ENCODE measurements at places on chromosomes 5 and 9.

- no peak for DNase-seq
These were observed 7.1 kb upstream of the PLK2 start for GRCh38 chr5:58466939-58467338.

DNA sequence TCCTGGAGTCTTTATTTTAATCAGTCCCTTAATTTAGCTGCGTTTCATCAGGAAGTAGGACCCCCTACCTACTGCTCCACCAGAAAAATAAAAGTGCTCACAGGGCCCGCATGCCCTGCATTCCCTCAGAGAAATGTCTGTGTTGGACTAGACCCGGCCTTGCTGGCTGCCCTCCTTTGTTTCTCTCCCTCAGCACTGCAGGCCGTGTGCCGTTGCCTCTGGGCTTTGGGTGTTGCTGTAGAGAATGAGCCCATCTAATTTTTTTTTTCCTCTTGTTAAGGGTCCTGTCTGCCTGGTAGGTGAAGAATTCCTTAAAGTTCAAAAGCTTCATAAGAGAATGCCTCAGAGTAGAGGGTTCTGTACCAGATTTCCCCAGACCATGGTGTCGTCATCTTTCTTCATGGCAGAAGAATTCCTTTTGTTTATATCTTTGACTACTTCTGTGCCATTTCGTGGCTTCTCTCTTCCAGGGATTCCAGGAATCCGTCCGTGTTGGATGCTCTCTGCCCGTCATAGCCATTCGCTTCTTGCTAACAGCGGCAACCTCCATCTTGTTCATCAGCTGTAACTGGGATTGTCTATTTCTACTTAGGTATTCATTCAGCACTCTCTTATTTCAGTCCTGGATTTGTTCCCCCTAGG, 49.8 kb upstream of the ANGPTL2 start:
- DNase-seq = no peak

GRCh38 chr9:127509261-127509954, 58.1 kb downstream of the LRSAM1 start:
- no peak for DNase-seq

DNA sequence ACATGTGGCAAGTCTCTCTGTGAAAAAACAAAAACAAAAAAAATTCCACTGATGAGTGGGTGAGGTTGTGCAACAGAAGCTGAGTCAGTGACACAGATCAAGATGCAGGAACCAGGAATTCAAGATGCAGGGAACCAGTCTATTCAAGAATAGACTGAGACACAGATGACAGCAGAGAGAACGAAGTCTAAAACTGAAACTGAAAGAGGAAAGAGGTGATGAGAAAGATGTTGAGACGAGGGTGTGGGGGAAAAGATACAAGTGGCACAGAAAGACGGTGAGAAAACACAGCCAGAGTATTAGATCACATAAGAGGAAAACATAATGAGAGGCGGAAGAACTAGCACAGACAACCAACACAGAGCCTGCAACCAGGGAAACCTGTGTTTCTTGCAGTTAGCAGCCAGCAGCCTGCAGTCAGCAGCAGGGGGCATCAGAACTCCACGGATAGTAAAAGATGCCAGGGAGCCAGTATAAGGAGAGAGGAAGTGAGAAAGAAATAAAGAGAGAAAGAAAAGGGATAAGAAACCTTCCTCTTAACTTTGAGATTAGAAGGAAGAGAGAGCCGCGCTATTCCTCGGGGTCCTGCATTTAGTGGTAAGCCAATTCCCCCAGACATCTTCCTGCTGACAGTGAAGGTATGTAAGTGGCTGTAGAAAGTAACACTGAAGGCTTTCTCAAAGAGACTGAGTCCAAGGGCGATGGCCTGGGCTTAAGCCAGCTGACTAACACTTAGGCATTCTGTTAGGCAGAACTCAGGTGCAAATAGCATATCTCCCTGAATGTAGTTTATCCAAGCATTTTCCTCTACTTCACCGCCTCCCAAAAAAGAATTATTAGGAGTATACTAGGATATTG, 79.0 kb downstream of the TLR4 start:
- peak; percentile 44 for DNase-seq

- no peak for DNase-seq
These were observed 126.4 kb downstream of the CRB2 start for GRCh38 chr9:123482295-123482968.

DNA sequence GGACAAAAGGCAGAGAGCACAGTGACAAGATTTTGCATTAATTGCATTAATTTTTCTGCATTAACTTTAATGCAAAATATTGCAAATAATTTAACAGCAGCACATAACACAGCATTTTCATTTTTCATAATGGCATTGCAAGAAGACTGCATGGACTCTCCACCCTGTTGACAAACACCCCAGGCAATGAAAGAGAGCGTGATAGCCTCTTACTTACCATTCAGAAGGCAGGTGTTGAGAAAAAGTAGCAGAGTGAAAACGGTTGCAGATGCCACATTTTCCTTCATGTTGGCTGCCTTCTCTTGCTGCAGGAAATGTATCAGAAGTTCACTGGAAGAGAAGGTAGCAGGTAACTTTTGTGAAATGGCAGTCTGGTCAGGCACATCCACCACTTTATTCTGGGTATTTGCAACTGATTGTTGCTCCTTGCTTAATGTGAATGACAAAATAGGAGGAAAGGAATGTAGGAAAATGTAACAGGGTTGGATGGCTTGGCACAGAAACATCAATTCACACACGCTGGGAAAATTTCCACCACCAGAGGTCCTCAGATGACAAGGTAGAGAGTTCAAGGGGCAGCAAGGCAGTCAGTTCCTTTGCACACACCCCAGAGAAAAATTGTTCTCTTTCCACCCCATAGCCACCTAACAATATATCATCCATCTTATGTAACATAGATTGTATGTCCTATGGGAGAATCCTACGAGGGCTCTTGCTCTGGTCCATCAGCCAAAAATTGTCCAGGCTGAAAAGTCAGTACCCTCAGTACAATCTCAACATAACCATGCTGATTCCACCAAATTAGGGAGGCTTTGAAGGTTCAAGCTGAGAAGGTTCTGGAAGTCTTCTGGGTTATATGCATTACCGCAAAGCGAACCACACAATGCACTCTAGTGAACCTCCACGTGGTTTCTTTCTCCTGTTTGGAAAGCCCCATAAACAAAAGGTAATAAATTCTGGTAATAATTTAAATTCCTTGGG, 41.9 kb upstream of the AGXT2 start:
- peak; percentile 39 for DNase-seq

DNA sequence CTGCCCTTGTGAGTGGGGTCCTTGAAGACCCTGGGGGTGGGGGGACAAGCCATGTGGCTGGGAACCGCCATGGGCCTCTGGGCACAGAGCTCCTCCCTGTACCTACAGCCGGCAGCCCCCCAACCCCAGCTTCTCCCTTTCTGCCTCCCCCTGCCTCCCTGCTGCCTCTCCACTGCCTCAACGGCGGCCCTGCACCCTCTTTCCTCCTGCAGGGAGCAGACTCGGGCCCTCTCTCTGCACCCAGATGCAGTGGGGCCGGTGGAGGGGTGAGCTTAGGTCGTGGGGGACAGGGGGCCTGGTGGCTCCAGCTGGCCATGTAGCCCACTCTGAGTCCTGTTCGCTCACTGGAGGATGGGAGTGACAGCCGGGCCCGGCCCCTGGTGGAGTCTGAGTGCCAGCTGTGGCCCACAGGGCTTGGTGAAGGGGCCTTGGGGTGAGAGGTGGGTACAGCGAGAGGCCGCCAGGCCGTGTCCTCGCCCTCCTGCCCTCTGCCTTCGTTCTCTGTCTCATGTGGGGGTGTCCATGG, 139.3 kb upstream of the COL5A1 start:
- DNase-seq = no peak

DNA sequence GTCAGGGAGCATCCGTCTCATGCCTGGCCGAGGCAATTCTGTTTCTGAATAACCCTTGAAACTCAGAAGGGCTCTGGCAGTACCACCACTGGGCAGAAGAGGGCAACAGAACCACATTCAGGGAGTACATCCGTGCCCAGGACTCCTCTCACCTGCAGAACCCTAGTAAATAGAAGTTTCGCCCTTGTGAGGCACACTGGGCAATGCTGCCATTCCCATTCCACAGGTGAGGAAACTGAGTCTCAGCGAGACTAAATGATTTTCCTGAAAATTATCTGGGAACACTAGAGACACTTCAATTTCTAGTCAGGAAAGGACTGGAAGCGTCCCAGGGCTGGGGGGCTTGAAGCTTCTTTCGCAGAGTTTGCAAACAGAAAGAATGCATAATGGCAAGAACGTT, 74.7 kb downstream of the FGF1 start:
- peak; percentile 48 for DNase-seq

- DNase-seq = no peak
These were observed 433.5 kb upstream of the POU5F2 start for GRCh38 chr5:94174748-94175411.

DNA sequence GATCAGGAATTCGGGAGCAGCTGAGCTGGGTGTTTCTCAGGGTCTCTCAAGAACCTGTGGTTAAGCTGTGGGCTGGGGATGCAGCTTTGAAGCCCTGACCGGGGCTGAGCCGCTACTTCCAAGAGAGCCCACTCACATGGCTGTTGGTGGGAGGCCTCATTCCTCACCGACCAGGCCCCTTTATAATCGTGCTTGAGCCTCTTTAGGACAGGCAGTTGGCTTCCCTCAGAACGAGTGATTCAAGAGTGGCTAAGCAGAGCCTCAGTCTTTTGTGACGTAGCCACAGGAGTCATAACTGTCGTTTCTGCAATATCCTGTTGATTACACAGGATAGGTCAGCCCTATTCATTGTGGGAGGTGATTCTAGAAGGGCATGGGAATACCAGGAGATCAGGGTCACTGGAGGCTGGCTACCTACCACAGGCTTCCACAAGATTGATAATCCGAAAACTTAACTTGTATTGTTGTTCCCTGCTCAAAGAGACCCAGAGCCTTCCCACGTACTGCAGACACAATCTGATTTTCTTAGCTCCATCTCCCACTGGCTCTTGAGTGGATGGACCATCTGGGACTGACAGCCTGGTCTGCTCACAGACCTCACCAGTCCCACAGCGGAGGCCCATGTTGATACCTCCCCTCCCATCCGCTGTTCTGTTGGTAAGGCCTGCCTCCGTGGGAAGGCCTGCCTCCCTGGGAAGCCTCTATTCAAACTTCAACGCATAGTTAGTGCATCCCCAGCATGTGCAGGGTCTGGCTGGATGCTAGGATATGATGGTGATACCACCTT, 3.0 kb upstream of the ERGIC1 start:
- DNase-seq = no peak

GRCh38 chr5:91875196-91875779, 492.2 kb upstream of the ARRDC3 start:
- no peak for DNase-seq

GRCh38 chr9:89413963-89414638, 83.8 kb downstream of the SEMA4D start:
- no peak for DNase-seq

DNA sequence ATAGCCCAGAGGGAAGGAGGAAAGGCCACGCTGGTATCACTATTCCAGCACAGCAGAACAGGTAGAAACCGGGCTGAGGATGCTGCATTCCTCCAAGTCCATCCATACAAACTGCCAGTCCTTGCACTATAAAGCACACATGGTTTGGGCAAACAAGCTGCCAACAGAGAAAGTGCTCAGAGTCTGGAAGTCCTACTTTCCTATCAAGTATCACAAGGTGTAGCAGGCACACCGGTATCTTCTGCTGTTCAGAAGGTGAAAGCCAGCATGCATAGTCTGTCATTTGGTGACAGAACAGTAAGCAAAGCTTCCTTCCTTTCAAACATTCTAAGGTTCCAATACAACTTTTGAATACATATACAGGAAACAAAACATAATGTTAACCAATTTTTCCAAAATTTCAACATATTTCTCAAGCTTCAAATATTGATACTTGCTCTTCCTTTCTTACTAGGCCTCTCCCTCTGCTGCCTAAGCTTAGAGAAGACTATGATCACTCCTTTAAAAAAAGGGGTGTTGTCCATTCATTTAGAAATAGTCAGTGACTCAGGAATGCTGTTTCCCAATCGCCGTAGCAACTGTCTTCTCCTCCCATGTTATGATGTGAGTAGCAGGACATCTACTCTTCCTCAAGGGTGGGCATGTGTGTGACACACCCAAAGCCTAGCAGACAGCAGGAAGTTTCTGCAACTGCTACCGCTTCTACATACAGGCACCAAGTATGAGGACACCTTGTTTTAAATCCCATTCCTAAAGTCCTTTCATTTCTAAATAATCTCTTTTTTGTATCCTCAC, 14.7 kb downstream of the DIAPH1 start:
- DNase-seq = no peak

GRCh38 chr9:22483528-22484070, 37.0 kb downstream of the DMRTA1 start:
- no peak for DNase-seq

DNA sequence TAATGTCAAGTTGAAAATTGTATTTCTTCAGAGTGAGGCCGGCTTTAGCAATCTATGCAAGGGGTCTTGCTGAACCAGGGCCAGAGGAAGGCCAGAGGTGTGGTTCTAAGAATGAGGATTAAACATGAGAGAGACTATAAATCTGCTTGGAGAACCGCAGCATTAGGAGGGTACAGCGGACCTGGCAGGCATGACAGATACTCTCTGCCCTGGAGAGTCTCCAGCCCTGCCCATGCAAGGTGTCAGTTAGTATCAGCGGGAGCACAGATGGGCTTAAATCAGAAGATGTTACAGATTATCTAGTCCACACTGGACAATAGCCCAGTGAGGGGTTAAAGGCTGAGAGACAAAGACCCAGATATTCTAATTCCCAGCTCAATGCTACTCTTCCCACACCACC, 11.5 kb upstream of the GPX3 start:
- no peak for DNase-seq

- DNase-seq = peak; percentile 87
These were observed 6.9 kb downstream of the ARPC5L start for GRCh38 chr9:124868511-124869465.

DNA sequence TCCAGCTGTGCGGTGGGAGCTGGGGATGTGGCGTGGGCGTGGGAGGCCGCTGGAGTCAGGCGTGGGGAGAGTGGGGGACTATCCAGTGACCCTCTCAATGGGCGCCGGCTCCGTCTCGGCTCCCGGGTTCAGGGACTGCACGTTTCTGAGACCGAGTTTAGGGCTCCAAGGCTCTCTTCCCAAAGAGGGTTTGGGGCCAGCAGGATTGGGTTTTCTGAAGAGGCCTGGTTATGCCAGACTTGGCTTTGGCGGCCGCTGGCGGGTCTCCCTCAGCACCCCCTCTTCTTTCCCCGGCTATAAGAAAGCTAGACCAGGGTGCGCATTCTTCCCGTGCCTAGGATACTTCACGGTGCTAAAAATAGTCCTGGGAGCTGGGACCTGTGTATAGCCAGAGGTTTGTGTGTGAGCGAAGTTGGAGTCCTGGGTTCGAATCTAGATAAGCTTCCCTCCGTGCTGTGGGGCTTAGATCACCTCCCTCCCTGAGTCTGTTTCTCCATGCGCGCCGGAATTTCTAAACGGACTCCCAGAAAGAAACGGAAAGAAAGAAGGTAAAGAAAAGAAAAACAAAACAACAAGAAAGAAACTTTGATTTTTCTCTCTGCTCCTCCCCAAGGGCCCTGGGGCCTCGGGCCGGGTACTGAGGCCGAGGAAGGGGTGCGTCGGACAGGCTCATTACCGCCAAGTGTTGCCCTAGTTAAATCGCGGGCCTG, 5.0 kb downstream of the HAND1 start:
- no peak for DNase-seq

DNA sequence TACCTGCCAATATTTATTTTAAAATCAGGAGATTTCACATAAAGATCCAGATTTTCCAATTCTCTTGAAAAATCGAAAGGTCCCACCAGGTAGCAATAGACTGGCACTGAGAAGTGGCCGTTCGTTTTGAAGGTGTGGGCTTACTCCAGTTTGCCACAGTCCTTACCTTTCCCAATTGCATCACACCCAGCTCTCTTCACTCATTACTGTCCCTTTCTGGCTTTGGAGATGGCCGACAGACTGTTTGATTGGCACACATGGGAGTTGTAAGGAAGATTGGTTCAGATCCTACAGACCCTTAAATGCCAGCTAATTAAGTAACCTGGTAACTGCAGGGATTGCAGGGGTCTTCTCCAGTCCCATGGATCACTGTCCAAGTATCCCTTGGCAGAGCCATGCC, 68.7 kb upstream of the LARP1 start:
- DNase-seq = no peak
